Stimulated activated CD8-positive, alpha-beta memory T cell treated with anti-CD3 and anti-CD28 coated beads, Interleukin-4, amount 100 ng/mL, for 1 hour (primary cell): ENCODE measurements at places on chromosomes 1 and 21.

DNA sequence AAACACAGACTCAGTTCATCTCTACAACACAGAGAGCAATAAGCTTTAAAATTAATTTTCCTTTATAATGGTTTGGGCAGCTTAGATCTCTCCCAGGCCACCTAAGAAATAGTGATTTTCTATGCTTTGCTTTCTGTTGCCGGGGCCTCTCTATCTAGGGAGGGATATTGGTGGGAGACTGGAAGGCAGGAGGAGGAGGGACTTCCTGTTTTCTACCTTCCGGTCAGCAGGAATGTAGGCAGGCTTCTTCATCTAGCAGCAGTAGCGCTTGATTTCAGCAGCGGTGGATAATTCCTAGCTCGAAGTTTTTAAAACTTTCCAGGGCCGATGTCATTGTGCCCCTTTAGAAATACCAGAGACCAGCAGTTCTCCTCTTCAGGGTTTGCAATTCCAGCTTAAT, 5.1 kb upstream of the DESI2 start:
- DNase-seq = no peak

DNA sequence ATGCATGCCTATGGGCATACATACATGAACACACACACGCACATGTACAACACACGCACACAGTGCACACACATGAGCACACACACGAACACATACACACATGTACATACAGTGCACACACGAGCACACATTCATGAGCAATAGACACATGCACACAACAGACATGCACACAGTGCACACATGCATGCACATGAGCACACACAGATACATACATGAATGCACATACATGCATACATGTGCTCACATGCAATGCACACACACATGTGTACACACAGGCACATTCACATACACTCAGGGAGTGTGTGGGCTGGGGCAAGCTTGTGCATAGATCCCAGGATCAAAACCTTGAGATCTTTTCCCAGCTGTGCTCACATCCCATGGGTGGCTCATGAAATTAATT, 18.9 kb downstream of the CRYAA start:
- no peak for DNase-seq

DNA sequence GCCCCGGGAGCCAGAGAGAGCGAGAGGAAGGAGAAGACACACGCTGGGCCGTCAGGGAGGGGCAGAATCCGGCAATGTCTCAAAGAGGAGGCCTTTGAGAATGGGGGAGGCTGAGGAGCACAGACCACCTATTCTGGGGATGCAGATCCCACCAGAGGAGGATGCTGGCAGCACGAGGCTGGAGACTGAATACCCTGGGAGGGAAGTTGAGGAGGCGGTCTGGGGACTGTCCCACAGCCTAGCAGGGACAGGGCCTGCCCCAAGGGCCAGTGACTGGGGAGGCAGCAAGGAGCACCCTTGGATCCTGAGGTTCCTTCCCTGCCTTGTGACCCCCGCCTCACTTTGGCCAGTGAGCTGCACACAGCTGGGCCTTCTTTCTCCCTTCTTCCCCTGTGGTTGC, 49.2 kb downstream of the SLC37A1 start:
- no peak for DNase-seq

DNA sequence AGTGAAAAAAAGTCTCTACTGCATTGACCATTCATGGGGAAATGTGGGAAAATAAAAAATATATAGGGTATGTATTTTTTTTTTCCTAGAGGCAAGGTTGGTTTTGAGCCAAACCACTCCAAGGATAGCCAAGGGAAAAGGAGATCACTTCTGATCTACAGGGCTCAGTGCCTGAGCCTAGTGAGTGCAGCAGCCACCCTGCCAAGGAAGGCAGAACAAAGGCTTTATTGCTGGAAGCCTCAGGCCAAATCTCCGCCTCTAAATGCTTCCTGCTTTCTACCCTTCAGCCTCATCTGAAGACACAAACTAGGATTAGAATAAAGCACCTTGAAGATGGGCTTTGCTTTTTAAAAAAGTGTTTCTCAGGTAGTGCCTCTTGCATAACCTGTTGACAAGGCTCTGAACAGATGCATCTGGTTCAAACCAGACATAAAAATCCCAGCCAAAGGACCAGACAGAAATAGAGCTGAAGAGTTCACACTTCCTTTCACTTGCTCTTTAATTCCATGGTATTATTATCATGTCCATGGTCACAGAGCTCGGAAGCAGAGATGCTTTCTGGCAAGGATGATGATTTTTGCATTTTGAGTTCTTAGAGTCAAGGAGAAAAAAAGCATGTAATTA, 10.5 kb downstream of the C1orf115 start:
- no peak for DNase-seq

DNA sequence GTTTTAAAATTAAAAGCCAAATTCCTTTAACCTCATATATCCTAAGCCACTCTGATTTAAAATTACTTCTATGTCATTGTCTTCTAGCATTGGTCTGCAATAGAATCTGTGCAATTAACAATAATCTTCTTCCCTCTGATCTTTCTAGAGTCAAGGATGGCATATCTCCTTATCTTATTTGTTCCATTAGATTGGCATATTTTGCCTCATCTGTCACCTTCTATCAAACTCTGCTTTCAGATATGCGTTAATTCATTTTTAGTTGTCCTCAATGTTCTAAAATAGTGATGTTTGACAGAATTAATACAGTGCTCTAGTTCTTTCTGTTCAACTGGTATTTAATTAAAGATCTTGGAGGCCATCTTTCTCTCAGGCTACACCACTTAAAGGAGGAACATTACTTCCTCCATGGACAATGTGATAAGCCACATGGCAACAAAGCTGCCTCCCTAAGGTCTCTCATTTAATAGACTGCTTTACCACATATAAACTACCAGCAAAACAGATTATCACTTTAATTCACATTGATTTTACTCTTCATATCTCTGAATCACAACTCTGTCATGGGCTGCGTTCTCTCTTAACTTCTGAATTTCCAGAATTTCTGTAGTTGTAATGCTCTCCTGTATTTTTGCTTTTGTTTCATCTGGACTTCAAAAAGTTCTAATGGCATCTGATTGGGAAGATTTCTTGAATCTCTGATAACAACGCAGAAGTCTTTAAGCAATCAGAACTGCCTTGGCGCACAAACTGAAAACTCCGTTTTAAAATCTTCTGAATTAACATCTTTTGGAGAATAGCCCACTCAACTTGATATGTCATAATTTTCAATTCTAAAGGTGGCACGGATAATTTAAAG, 2.8 kb downstream of the NRIP1 start:
- DNase-seq = no peak

DNA sequence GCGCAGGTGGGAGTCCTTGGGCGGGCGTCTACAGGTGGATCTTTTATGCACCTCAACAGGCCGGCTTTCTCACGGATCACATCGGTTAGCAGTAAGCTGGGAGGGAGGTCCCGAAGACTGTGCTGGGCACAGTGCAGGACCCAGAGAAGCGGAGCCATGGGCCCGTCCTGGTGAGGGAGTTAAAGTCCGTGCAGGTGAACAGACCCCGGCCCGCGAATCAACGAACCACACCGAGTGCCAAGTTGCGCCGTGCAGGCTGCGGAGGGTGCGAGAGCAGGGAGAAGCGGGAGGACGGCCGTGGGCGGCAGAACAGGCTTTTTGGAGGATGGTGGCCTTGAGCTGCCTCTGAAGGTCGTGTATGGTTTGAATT, 233.3 kb downstream of the SDCCAG8 start:
- no peak for DNase-seq

- DNase-seq = no peak
Measured at GRCh38 chr21:45409466-45410150, 4.6 kb downstream of the COL18A1 start.

GRCh38 chr1:180040034-180040433, 85.4 kb downstream of the CEP350 start:
- no peak for DNase-seq

GRCh38 chr1:164961715-164962114, 394.8 kb downstream of the LMX1A start:
- no peak for DNase-seq

- no peak for DNase-seq
Measured at GRCh38 chr21:14630556-14631069, 84.5 kb upstream of the SAMSN1 start.

DNA sequence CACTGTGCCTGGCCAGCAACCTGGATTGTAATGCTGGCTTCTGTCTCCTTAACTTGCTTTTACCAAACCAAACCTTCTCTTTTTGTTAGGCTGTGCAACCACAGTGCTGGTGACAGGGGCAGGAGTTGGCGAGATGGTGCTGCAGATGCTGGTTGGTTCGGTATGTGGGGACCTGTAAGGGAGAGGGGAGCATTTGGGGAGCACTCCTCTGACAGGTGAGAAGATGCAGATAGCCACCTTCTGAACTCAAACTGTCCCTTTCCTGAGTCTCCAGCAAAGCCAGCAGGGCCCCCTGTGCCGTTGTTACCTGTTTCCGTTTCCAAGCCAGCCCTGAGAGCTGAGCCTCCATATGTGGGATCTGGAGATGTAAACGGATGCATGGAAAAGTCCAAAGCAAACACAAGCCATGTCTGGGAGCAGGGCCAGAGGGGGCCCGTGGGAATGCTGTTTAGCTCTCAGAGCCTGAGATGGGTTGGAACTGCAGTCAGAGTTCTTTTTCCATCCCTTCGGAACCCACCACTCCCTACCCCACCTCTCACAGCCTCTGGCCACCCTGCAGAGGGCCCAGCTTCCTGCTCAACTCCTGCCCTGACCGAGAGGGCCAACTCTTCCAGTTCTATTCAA, 34.0 kb downstream of the ELK4 start:
- no peak for DNase-seq

DNA sequence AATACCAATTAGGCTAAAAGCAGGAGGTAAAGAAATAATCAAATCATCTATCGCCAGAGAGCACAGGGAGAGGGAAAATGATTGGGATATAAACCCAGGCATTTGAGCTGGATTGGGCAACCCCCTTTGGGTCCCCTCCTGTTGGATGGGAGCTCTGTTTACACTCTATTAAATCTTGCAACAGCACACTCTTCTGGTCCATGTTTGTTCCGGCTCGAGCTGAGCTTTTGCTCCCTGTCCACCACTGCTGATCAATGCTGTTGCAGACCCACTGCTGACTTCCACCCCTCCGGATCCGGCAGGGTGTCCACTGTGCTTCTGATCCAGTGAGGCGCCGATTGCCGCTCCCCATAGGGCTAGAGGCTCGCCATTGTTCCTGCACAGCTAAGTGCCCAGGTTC, 493.8 kb downstream of the MATN1 start:
- DNase-seq = no peak

DNA sequence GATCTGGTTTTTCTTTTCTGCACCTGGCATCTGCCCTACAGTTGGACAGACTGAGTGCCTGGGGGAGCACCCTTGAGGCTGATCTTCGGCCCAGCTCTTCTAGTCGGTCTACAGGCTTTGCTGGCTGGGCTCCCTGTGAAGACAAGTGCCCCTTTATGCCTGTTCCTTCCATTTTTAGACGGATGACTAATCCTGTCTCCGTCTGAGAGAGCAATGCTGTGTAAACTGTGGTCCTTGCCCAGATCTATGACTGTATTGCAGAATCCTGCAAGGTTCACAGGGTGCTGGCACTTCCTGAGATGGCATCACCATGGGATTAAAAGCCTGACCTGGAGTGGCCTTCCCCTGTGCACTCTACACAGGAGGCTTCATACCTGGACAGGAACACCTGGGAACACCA, 47.6 kb upstream of the SAMD13 start:
- no peak for DNase-seq

GRCh38 chr21:32523988-32524719, 61.2 kb downstream of the TCP10L start:
- DNase-seq = no peak

- no peak for DNase-seq
Measured at GRCh38 chr1:25618433-25618808, 1.8 kb downstream of the MAN1C1 start.

DNA sequence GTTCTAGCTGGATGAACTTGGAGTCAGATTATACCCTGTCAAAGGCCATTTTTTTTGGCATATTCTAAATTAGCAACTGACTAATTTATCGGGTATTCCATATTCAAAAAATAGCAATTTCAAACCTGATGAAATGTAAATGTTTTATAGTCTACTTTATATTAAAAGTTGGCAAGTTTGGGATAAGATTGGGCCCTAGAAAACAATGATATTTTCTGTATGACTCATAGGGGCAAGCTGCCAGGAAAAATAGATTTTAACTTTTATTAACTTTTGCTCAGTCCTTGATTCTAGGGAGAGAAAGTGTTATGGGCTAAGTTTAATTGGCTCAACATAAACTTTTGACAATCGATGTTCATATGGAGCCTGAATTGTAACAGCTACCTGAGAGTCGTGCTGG, 576.9 kb upstream of the B3GALT2 start:
- DNase-seq = no peak

DNA sequence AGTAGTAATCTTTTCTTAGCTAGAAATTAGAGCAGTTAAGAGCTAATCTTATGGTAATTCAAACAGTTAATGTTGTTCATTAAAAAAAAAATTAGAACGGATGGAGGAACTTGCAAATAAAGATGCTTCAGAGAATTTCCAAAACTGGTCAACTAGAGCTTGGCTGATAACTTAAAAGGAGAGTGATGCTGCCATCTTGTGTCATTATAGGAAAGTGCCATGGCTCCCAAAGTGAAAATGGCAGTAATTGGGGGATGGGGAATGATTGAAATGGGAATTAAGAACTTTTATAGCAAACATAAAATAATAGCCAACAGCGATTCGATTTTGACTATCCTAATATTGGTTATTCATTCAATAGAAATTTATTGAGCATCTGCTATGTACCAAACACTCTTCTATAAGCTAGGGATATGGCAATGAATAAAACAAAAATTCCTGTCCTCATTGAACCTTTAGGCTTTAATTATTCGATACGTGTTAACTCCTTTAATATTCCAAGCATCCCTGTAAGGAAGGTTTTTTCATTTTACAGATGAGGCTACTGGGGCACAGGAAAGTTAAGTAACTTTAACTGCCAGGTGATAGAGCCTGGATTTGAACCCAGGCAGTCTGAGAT, 5.7 kb upstream of the PLPP3 start:
- no peak for DNase-seq

DNA sequence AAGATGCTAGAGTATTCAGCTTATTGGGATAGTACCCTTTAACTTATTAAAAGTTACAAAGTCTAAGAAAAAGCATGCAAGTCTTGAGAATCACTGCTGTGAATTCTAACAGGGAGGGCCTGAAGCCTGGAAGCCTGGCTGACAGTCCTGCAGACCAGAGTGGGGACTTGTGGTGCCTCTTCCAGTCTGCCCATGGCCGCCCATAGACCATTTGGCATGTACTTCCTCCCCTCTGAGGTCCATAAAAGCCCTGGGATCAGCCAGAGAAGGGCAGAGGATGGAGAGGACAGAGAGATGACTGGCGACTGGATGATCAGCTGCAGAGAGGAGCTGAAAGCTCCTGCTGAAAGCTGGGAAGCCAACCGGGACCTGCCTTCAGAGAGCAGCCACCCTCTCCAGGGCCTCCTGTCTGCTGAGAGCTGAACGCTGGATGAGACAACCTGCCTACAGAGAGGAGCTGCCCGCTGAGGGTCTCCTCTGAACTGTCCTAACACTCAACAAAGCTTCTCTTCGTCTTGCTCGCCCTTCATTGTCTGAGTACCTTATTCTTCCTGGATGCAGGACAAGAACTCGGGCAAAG, 12.5 kb upstream of the SLC1A7 start:
- DNase-seq = no peak

GRCh38 chr1:22331618-22332423, 119.8 kb upstream of the ZBTB40 start:
- no peak for DNase-seq
